Stimulated activated CD8-positive, alpha-beta memory T cell treated with anti-CD3 and anti-CD28 coated beads, Interleukin-7, amount 100 ng/mL, for 1 hour (primary cell): ENCODE measurements at places on chromosomes 13 and 19.

GRCh38 chr13:77213644-77214043, 113.2 kb downstream of the MYCBP2 start:
- no peak for DNase-seq

DNA sequence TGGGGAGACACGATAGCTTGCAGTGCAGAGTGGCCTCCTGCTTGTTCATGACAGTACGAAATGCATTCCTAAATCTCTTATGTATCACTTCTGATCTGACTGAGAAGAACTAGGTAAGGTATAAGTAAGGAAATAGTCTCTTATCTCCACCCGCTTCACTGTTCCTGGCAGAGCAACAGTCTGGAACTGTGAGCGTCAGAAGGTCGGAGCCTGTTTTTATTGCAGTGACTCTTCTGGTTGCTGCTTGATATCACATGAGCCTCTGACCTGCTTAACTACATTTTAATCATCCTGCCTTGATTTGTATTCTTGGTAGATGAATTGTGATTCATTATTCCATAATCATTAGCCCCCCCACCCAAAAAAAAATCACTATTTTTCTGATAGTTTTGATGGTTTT, 69.0 kb downstream of the COL4A2 start:
- no peak for DNase-seq

GRCh38 chr13:40172878-40173277, 493.6 kb downstream of the FOXO1 start:
- no peak for DNase-seq

- no peak for DNase-seq
These were observed 96.8 kb downstream of the ATP8A2 start for GRCh38 chr13:25468325-25469168.

DNA sequence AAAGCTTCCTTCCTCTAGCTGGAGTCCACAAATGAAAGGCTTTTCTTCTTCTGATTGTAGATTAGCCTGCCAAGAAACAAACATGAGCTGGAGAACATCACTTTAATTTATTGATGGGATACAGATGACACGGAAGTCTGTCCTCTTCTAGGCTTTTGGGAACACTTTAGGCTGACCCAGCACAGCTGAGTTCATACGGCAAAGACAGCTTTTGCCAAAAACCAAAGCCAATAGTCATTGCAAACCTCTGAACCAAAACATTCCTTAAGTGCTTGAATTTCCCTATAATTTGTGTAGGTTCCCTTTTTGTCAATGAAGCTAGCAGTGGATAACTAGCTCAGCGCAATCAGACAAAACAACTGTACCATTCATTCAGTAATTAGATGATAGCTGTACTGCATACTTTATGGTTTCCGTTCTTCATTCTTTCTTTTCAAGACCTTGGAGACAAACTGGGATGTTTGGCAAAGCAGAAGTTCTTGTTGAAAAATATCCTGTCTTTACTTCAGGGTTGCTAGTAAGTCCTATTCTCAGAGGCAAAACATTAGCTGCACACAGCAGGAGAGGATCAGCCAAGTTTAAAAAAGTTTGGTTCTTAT, 95.7 kb upstream of the SPRY2 start:
- DNase-seq, result no peak

- no peak for DNase-seq
These were observed 186.7 kb downstream of the STK24 start for GRCh38 chr13:98390086-98390715.

GRCh38 chr13:50437252-50437651, 406.2 kb downstream of the DLEU7 start:
- DNase-seq, result no peak
